Cerebellum (tissue), 4 donors: ENCODE measurements at places on chromosomes 3 and 15. TPM values are rescaled to one million over a fixed set of nuclear protein-coding genes. Genes with fewer than 3 reads are reported as not detected.

CELSR3 gene
- 37.4 TPM for total RNA-seq

SLC9C1 gene
- total RNA-seq: 0.45 TPM

C2CD4A gene
- total RNA-seq: 0.73 TPM

SLC28A1 gene
- not detected for total RNA-seq

MAN2A2 gene
- total RNA-seq: 51.9 TPM

NPAP1 gene
- 1.9 TPM for total RNA-seq

COL6A6 gene
- total RNA-seq: 5.4 TPM

FRMD4B gene
- total RNA-seq: 37.7 TPM

SLC12A8 gene
- total RNA-seq: 3.1 TPM

ALDH1L1 gene
- 4.7 TPM for total RNA-seq

MNS1 gene
- 3.9 TPM for total RNA-seq

ATRIP gene
- 7.3 TPM for total RNA-seq

FHIT gene
- 5.4 TPM for total RNA-seq

ISLR2 gene
- 104 TPM for total RNA-seq

TERC gene
- 66.4 TPM for total RNA-seq

ZCWPW2 gene
- total RNA-seq: 1.8 TPM

IGF2BP2 gene
- 42.4 TPM for total RNA-seq

NUDT16 gene
- 13.2 TPM for total RNA-seq

PLIN1 gene
- total RNA-seq: 0.45 TPM

EPB42 gene
- total RNA-seq: 1.2 TPM
